Thoracic aorta (tissue), 2 donors: ENCODE measurements at places on chromosomes 12 and 14.

GRCh38 chr14:36585100-36585499 lies 2.7 kb upstream of the NKX2-8 start:
- DNase-seq, result no peak

GRCh38 chr14:75069811-75070145 lies 337 bp downstream of the ZC2HC1C start:
- DNase-seq, result no peak

DNA sequence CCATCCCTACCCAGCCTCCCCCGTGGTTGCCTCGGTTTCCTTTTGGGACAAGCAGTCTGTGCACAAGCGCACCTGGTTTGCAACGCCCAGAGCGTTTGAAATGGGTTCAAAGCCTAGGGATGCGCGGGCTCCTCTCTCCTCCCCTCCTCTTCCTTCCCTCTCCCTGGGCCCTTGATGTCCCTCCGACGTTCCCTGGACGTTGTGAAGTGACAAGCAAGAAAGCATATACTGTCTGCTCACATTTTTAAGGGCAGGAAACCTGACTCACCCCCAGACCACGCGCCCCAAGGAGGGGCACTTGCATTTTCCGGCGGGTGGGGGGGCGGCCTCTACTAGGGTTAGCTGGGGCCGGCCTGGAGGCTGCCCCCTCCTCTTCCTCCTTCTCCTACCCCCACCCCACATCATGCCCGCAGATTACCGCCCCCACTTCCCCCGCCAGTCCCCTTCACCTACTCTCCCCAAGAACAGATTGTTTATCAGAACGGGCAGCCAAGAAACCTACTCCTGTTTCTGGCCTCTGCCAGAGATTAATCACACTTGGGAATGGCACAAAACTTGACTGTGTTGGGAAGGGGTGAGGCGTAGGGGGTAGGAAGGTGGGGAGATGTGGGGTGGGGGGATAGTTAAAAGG lies 9.5 kb upstream of the IRF2BPL start:
- DNase-seq, result no peak

GRCh38 chr14:50569714-50570274 lies 9.8 kb downstream of the ATL1 start:
- DNase-seq, result no peak

DNA sequence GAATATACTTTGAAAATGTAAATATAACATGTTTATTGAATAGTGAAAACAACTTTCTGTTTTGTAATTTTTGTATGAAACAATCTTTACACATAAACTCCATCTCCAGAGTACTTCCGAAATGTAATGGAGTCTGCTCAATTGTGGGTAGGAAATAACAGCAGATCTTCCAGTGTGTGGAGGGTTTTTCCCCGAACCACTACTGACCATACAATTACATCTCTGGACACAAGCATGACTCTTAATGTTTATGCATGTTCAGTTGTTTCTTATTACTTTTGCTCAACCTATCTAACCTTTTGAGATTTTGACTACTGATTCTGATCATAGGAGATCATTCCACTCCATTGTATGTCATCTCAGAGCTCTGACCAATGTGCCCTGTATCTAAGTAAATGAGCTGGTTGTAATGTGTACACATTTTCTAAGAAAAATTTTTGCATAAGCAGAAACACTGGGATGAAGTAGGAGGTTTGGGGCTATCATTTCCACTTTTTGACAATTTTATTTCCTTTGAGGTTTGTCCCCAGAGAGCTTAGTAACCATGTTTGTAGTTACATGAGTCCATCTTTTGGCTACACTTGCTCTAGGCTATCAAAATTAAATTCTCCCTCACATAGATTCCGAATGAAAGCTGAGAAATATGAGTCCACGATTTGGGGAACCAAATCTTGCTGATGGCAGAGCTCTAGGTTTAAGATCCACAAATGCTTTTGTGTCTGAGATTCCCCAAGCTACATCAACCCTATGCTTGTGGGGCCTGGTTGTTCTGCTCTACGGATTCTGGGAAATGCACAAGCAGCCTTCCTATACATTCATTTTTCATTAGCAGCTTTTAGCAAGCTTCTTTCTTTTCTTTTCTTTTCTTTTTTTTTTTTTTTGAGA lies 21.4 kb upstream of the CLEC4D start:
- no peak for DNase-seq

DNA sequence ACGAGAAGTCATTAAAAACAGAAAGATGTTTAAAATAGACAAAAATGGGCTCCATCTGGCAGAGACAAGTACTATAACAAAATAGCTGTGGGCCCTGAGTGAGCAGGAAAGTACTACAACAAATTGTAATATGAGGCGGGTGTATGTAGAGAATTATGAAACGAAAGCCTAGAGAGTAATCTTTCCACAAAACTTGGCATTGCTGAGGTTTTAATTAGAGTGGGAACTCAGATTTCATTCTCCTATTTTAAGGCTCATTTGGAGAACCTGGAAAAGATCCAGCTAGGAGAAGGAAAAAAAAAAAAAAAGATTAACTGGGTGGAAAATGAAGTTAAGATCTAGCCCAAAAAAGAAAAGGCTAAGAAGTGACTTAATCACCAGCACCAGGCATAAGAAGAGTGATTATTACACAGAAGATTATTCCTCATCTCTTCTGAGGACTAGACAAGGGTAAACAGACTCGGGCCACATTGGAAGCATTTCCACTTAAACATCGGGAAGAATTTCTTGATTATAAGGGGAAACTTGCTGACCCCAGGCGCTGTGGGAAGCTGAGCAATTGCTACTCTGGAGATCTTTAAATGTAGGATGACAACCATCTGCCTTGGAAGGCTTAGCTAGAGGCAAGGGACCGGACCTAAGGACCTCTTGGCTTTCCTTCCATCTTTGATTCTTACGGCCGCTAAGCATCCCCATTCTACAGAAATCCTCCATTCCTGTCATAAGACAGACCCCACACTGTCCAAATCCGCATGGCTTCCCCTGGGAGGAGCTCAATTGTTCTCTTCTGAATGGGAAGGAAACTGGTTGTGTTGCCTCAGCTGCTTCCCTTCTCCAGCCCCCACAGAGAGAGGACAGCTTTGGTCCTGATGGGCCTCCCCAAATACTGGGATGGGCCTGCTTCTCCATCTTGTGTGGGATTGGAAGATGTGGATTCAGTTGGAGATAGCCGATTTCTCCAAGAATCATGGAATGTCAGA lies 40.6 kb downstream of the IGF1 start:
- no peak for DNase-seq

DNA sequence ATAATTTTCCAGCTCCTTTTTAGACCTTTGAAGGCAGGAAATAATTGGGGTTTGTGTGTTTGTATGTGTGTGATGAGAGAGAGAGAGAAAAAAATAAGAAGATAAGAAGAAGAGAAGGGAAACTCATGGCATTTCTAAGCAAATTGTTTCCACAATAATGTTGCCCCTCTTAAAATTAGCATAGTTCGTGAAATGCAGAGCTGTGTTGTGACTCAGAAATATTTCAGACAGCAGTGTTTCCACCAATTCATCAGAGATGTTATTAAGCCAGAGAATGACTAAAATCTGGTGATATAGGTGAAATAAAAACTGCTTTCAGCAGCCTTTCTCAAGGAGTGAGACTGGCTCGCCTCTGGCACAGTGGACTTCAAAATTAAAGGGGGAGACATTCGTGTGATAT lies 65.9 kb upstream of the ARHGAP5 start:
- no peak for DNase-seq

DNA sequence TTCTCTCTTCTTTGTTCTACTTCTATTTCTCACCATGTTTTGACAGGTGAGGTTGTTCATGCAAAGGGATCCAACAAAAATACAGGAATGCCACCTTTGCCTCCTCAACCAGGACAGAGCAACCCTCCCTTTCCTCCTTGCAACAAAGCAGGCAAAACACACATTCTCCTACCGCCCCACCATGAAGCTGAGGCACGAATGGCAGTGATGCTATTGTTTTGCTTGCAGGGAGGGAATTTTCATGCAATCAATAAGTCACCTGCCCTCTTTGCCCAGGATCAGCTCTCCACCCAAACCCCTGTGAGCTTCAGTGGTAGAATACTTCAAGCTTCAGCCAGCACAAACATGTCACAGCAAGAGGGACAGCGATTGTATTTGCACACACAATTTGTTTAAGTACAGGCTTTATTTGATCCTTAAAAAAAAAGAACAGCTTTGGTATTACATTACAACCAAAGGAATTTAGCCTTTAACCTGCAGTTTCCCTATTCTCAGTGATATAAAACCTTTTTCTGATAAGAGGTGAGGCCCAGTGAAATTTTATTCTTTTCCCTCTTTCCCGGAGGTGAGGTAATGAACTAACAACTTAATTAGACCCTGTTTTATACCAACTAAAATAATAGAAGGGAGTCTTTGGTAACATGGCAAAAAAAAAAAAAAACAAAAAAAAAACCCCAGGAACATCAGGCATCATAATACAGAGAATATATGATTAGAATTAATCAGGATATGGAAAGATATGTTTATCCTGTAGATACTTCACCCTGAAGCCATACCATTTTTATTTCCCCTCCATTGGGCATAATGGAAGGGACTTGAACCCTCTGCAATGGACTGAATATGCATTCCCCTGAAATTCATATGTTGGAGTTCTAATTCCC lies 87.0 kb upstream of the EEA1 start:
- no peak for DNase-seq

DNA sequence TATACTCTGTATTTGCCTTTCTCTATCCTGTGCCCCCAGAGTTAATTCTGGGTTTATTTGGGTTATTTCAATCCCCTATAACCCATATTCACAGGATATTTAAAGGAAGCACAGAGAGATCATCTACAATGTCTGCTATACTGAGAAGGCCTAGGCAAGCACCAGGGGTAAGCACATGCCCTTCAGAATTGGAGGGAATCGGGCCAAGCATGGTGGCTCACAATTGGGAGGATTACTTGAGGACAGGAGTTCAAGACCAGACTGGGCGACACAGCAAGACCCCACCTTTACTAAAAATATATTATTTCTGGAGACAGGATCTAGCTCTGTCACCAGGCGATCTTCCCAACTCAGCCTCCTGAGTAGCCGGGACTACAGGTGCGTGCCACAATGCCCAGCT lies 11.3 kb downstream of the FOXN3 start:
- no peak for DNase-seq

- no peak for DNase-seq
Measured at GRCh38 chr14:30620178-30620577, 1.9 kb upstream of the SCFD1 start.

- DNase-seq, result no peak
Measured at GRCh38 chr14:90535556-90536090, 138.8 kb downstream of the CALM1 start.

- DNase-seq, result no peak
Measured at GRCh38 chr14:96215452-96216244, 11.0 kb downstream of the BDKRB2 start.

DNA sequence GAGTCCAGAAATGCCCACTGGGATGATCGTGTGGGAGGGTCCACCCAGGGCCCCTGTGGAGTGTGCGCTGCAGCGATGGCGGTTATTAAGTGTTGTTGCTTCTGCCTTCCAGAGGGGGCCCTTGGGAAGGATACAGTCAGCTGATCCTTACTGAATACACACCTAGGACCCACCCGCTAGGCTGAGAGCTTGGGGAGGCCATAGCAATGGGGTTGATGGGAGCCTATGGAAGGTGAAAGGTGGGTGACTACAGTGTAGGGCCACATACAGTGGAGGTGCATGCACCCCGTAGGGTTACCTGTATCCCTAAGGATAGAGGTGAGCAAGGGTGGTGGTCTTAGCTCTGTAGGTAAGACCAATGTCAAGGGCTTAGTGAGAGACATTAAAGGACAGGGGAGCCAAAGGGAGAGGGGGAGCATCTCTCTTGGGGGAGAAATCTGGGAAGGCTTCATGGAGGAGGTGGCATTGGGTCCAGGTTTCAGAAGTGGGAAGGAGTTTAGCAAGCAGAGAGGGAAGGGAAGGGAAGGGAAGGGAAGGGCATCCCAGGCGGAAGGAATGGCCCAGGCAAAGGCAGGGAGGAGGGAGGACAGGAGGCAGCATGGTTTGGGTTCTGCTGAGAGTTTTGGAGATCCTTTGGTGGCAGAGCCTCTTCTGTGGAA lies 73.1 kb upstream of the RIN3 start:
- DNase-seq, result no peak

DNA sequence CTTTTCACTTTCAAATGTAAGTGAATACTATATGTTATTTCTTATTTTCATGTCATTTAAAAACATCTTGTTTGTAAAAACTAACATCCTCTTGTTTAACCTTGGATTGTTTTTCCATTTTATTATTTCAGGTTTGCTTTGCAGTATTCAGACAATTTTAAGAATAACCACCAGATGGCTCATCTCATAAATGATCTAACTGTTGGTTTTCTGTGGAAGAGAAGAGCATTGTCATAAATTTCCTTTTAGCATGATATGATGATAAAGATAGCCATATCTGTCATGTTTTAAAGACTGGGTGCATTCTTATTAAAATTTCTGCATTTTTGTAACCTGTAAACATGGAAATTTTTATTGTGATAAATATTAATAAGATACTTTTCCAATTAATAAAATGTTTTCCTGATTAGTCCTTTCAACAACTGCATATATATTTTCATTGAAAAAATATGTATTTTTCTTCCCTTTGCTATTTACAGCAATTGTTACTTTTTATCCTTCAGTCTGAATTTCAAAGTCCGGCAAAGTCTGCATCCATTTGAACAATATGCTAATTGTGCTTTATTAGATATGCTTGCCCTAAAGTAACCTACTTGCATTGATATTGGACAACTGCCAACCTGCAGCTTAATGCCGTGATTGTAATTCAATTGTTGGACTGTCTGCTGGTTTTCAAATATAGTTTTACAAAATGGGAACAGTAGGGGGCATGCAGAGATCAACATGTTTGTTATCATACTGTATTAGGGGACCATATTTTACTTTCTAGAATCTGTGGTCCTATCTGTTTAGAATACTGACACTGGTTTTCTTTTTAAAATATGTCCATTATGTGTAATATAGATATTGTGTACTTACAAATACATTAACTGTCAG lies 163.4 kb downstream of the GARIN6 start:
- DNase-seq, result no peak

- no peak for DNase-seq
Measured at GRCh38 chr12:64102339-64102738, 119.8 kb downstream of the KICS2 start.

GRCh38 chr12:90481748-90482147 lies 473.2 kb downstream of the CCER1 start:
- no peak for DNase-seq

DNA sequence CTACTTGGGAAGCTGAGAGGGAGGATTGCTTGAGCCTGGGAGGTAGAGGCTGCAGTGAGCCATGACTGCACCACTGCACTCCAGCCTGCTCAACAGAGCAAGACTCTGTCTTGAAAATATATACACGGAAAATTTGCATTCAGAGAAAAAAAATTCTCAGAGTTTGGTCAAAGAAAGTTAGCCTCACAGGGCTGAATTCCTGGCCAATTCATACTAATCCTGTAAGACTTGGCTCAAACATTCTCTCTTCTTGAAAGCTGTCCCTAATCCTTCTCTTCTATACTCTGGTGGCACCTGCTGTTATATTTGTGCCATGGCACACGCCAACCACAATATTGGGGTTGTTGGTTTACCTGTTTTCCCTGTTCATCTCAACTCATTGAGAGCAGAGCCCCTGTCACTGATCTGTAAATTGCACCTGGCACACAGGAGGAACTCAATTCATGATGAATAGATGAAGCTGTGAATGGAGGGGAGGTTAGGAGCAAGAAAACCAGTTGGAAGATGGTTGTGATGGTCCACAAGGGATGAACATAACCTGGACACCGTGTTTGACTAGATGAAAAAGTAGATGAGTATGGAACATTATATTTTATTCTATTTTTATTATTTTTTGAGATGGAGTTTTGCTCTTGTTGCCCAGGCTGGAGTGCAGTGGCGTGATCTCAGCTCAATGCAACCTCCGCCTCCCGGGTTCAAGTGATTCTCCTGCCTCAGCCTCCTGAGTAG lies 36.8 kb upstream of the SPTSSA start:
- DNase-seq, result no peak
